Hair follicle dermal papilla cell (primary cell): ENCODE measurements at places on chromosomes 11 and 22. TPM values are rescaled to one million over a fixed set of nuclear protein-coding genes. Genes with fewer than 3 reads are reported as not detected.

The VSIG2 gene
- not detected in 2 replicates for total RNA-seq

The CPT1A gene
- 27.2 and 29.4 TPM in 2 replicates for total RNA-seq

The RFPL2 gene
- not detected in 2 replicates for total RNA-seq

The ANO9 gene
- total RNA-seq = not detected in 2 replicates
